Stimulated activated memory B cell treated with anti-CD40 and anti-IgM and Interleukin-4, amounts not matched to agents 10 μg/mL and 1 μg/mL and 100 μg/mL, for 72 hours (primary cell): ENCODE measurements at places on chromosomes 4 and X.
A peak's percentile ranks its signal among the peaks of the same experiment; 100 is the strongest.

DNA sequence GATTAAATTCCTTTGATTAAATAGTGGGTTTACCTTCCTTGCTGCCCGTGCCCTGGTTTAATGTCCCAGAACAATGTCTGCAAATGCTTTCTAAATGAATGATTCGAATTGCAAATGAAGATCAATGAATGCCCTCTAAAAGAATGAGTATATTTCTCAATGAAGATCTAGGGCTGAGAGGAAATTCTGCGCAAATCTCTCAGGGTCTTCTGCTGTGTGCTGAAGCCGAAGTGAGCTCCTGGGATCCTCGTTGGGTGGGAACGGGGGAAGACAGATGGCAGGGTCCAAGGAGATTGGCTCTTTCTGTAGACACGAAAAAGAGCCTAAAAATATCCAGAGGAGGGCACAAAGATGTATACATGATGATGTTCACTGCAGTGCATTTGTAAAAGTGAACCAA lies 224.8 kb downstream of the STIM2 start:
- no peak for ATAC-seq

GRCh38 chr4:143351774-143352451 lies 15.2 kb downstream of the GAB1 start:
- no peak for ATAC-seq

DNA sequence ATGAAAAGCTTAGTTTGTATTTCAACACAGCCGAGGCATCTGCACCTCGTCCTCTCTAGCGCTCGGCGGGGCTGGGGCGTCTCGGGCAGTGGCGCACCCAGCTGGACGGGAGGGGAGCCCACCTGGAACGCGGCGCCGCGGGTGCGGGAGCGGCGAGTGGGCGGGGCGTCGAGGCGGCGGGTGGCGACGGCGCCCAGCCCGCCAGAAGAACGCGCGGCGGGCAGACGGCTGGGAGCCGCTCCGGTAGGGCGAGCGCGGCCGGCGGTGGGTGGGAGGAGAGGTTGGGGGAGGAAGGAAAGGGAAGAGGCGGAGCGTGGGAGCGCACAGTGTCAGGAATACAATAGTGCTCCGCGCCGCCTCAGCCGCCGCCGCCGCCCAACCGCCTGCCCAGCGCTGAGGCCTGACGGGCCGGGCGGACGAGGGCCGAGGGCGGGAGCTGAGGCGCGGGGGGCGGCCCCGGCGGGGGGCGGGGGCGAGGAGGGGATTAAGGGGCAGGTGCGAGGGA lies at the start of gene JADE3:
Gene JADE3, plus strand, starts transcription at position 324 of the 505 bp plus-strand sequence. CDS start 72,474 bp downstream, outside the sequence.
- ATAC-seq, result peak; percentile 81

- no peak for ATAC-seq
Observed at GRCh38 chrX:18649498-18649951, 22.4 kb downstream of the RS1 start.

DNA sequence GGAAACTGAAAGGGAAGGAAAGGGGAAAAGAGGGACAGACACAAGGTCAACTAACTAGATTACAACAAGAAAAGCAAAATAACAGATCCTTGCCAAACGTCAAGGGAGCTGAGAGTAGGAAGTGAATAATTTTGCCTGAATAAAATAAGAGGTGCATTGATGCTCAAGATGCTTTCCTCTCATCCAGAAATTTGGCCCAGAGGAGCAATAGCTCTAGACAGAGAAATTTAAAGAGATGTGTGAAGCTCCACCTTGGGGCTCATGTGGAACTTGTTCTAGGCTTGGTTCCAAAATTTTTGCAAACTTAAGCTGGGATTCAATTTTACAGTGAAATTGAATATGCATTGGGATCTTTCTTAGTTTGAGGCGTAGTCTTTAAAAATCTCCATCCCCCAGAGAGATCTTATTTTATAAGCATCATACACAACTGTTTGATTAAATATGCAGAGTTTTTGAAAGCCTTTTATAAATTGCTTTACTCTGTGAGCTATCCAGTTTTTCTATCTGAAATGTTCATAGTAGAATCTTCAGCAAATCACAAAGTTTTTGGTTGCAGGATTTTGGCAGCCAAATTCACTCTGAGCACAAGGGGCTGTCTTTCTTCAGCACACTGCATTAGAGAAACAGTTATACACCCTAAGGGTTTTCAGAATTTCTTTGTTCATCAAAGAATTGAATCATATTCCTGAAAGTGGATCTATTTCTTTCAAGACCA lies 1159.5 kb downstream of the ADGRL3 start:
- ATAC-seq, result no peak

- ATAC-seq, result no peak
Observed at GRCh38 chr4:78509043-78509442, 42.5 kb upstream of the ANXA3 start.

GRCh38 chr4:112901962-112902411 lies 147.5 kb upstream of the ANK2 start:
- ATAC-seq, result no peak

- ATAC-seq, result no peak
Observed at GRCh38 chr4:52298444-52298843, 247.3 kb downstream of the SPATA18 start.

- no peak for ATAC-seq
Observed at GRCh38 chrX:114015966-114016365, 567.9 kb upstream of the HTR2C start.

DNA sequence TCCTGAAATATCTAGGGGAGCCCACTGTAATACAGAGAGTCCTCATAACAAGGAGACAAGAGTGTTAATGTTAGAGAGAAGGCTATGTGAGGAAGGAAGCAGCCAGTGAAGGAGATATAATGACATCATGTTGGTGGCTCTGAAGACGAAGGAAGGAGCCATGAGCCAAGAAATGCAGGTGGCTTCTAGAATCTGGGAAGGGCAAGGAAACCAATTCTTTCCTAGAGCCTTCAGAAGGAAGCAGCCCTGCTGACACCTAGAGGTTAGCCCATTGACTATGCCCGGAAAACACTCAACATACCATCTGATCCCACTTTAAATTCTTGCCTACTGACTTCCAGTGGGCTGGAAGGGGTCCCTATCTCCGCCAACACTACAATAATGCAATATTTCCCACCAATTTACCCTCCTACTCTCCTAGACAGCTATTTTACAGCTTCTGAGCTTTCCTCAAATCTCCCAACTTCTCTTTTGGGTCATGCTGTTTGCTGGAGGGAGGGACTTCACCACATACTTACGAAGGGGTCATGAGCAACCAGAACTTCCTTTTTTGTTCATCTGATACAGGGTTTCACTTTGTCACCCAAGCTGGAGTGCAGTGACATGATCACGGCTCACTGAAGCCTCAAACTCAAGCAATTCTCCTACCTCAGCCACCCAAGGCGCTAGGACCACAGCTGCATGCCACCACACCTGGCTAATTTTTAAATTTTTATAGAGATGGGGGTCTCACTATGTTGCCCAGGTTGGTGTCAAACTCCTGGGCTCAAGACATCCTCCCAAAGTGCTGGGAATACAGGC lies 25.2 kb upstream of the G3BP2 start:
- ATAC-seq, result peak; percentile 96

- no peak for ATAC-seq
Observed at GRCh38 chrX:46687619-46688018, 71.3 kb downstream of the SLC9A7 start.

GRCh38 chrX:54810532-54810931 lies 3.0 kb downstream of the MAGED2 start:
- ATAC-seq, result no peak

- no peak for ATAC-seq
Observed at GRCh38 chrX:100593126-100593525, 8.4 kb downstream of the TNMD start.

DNA sequence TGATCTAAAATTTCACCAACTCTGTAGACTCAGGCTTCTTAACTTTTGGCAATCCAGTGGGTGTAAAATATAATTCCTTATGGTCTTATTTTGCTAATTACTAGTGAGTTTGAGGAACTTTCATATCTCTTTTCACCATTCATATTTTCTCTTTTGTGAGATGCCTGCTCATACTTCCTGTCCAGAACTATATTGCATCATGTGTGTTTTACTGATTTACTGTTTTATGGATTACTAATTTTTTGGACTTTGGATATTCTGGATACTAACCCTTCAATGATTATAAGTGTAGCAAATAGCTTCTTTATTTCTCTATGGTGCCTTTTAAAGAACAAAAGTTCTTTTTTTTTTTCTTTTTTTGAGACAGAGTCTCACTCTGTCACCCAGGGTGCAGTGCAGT lies 20.6 kb downstream of the GSX2 start:
- ATAC-seq, result no peak

DNA sequence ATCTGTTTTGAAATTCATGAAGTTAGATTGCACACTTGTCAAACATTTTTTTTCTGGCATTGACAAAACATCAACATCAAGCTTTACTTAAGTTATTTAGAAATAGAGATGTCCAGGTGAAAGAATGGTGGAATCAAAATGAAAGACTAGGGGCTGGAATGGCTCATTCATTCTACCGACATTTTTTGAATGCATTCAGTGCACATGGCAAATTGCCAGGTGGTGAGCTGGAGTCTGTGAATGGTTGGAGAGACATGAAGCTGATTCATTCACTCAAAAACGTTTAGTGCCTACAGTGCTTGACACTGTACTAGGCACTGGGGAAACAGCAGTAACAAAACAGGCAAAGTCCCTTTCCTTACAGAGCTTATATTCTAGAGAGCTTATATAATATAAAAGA lies 292.4 kb downstream of the PPP1R2C start:
- no peak for ATAC-seq

GRCh38 chrX:10620121-10620699 lies at the start of gene MID1:
MID1 (minus strand) TSS chrX:10620585; CDS start chrX:10567547, 53,038 bp downstream.
- no peak for ATAC-seq

GRCh38 chr4:119106036-119107000 lies 29.3 kb upstream of the MYOZ2 start:
- ATAC-seq, result no peak

DNA sequence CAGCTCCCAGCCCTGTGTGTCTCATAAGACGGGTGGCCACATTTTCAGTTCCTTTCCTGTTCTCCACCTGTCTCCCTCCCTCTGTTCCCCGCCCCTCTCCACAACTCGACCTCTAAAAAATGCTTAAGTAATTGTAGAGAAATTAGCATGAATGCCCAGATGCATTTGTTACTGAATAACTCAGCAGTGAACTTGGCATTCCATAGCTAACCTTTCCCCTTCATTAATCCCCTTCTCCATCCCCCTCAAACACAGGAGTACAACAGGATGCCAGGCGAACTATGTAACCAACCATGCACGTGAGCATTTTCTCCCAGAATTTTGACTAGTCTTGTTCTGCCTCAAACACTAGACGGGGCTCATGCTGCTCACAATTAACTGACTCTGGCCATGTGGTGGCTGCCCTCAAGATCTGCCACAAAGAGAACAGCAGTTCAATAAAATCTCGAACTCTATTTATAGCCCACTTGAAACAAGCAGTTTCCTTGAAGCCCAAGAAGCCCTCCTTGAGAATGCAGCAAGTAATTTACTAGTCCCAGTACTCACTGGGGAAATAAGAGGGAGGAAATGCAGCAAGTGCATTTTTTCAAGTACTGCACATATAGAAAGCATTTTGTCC lies 351.2 kb downstream of the ARHGAP24 start:
- ATAC-seq, result peak; percentile 53

DNA sequence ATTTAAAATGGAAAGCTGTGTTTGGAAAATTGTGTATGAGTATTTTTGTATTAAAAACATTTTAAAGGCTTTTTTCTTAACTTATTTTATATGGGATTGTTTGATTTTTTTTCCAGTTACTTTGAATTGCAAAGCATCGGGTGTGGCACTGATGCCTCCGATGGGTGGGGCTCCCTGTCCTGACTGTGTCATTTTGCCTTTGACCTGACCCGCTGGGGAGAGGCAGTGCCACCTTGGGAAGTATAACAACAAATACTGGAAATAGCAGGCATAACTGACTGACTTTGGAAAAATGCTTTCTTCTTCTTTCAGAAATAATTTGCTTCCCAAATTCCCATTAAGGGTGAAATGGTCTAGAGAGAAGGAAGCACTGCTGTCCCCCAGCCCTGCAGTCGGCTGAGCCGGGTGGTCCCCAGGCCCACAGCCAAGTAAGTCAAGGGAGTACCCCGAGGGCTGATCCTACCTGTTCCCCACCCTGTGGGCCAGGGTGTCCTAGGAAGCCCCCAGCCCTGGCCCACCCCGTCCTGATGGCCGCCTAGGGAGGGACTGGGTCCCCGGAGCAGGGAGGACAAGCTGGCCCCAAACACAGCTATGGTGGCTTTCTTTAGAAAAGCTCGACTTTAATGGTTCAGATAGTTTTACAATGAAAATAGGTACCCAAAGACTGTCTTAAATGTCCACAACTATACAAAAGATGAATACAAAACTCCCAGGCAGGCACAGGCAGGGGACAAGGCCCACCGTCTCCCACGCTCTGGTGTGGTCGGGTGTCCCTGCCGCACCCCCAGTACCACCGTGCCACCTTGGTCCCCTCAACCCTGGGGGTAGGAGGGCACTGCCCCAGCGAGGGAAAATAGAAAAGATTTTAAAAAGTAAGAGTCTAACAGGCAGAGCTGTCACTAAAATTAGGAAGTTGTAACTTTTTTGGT lies 26.4 kb downstream of the NELFA start:
- ATAC-seq, result no peak

- ATAC-seq, result peak; percentile 21
Observed at GRCh38 chr4:116599859-116600258, 485.5 kb downstream of the TRAM1L1 start.

- ATAC-seq, result no peak
Observed at GRCh38 chr4:80257851-80258250, 8.6 kb upstream of the FGF5 start.

DNA sequence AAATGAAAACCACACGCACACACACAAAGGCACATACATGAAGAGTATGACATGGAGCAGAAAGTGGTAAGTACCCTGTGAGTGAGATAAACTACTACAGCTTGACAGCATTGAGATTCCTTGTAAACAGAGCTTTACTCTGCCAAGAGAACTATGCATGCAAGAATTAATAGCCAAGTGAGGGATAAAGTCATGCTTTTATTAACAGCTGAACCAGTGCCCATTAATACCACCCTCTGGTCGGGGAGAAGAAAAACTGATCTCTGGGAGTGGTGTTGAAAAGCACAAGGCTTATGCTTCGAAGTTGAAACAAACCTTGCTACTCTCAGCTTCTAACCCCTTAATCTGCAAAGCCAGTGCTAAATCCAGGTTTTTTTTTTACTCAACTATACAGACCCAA lies 95.9 kb upstream of the C1QTNF7 start:
- no peak for ATAC-seq

DNA sequence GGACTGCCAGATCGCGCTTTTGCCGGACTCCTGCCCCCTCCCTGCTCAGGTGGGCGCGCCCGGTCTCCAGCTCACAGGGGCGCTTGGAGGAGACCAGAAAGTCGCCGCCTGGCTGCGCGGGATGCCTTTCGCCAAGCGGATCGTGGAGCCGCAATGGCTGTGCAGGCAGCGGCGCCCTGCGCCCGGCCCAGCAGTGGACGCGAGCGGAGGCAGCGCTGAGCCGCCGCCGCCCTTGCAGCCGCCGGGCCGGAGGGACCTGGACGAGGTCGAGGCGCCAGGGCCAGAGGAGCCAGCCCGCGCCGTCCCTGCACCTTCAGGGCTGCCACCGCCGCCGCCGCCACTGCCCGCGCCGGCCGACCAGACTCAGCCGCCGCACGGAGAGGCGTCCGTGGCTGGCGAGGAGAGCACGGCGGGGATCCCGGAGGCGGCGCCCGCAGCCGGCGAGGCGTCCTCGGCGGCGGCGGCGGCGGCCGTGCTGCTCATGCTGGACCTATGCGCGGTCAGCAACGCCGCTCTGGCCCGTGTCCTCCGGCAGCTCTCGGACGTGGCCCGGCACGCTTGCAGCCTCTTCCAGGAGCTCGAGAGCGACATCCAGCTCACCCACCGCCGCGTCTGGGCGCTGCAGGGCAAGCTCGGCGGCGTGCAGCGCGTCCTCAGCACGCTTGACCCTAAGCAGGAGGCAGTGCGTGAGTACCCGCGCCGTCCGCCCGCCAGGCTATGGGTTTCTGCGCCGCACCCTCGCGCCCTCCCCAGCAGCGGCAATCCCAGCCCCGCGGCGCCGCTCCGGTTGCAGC lies 834 bp downstream of the NHS start:
- no peak for ATAC-seq
